ENCODE measurements at places on chromosomes 2 and 18.

GRCh38 chr2:222730366-222730999, 59.0 kb downstream of the MOGAT1 start:
- no peaks in the 10 kb centered on the region for H3K36me3 ChIP-seq
- DNase-seq: peak; percentile 16

GRCh38 chr18:45938488-45938935, 28.6 kb downstream of the EPG5 start:
- no peak for DNase-seq
- H3K27ac ChIP-seq: no peak overlapping the region
- no peak overlapping the region for H3K4me3 ChIP-seq
- no peaks in the 10 kb centered on the region for H3K27me3 ChIP-seq

GRCh38 chr18:36179562-36180355, 7.5 kb upstream of the MOCOS start:
- peaks cover 10% of the 10 kb centered on the region for H3K4me1 ChIP-seq
- DNase-seq: no peak
- no peak overlapping the region for H3K4me3 ChIP-seq
- H3K27ac ChIP-seq: no peak overlapping the region
- H3K36me3 ChIP-seq: no peaks in the 10 kb centered on the region
- peaks cover 2% of the 10 kb centered on the region for H3K27me3 ChIP-seq

DNA sequence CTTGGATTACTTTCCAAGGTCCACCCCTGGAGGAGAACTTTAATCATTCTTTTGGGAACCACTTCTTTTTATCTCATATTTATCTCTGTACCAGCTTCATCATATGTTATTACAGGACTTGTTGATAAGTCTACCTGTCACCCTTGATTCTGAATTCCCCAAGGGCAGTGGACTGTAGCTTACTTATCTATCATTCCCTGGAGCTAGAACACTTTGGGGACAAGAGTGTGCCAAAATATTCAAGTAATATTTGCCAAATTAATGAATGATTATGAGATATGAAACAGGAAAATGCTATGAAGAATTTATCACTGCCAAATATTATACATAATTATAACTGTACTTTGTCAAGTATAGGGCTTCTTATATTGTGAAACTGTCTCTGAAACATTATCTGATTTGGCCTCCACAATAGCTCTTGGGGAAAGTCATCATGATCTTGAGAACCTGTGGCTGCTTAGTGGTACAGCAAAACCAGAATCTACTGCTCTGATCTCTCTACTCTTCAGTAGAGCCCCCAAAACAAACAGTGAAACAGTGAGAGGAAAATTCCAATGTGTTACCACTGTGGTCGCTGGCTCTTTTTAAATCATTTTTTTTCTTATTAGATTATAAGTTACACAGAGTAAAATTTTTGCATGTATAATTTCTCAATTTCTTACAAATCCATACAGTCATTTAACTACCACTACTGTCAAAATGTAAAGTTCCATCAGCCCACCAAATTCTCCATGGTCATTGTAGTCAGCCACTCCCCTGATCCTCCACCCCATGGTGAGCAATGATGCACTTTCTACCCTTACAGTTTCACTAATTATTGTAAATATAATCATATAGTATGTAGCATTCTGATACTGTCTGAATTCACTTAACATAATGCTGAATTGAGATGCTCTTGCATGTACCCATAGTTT, 197.5 kb downstream of the PIEZO2 start:
- H3K27me3 ChIP-seq: peaks cover 7% of the 10 kb centered on the region
- H3K4me1 ChIP-seq: peaks cover 44% of the 10 kb centered on the region
- no peak for DNase-seq
- H3K4me3 ChIP-seq: no peak overlapping the region

- no peak for DNase-seq
- no peaks in the 10 kb centered on the region for H3K36me3 ChIP-seq
- peaks cover 11% of the 10 kb centered on the region for H3K4me1 ChIP-seq
- no peaks in the 10 kb centered on the region for H3K27me3 ChIP-seq
These were observed 133.5 kb downstream of the CDH20 start for GRCh38 chr18:61466736-61467135.

GRCh38 chr2:180675170-180675569, 305.2 kb upstream of the UBE2E3 start:
- H3K4me3 ChIP-seq: no peak overlapping the region
- no peak overlapping the region for H3K27ac ChIP-seq
- no peaks in the 10 kb centered on the region for H3K27me3 ChIP-seq
- no peak for DNase-seq

DNA sequence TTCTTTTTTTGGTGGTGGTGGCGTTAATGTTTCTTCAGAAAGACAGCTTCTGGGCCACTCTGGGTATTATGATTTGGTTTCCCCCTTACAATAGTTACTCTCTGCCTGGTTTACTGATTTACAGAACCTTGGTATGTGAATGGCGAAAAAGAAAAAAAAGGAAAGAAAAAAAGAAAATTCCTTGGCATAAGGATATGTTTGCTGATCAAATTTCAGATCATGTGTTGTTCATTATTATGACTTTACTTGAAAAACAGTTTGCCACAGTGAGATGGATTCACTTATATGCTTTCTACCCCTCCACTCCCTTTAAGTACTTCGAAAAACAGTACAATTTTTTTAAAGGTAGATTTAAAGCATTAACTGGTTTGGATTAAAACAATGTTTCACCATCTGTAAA, 21.0 kb downstream of the BCL11A start:
- DNase-seq: no peak
- peaks cover 6% of the 10 kb centered on the region for H3K27me3 ChIP-seq
- peak overlapping the region; percentile 84 for H3K27ac ChIP-seq
- H3K4me1 ChIP-seq: peaks cover 80% of the 10 kb centered on the region
- H3K36me3 ChIP-seq: no peaks in the 10 kb centered on the region

DNA sequence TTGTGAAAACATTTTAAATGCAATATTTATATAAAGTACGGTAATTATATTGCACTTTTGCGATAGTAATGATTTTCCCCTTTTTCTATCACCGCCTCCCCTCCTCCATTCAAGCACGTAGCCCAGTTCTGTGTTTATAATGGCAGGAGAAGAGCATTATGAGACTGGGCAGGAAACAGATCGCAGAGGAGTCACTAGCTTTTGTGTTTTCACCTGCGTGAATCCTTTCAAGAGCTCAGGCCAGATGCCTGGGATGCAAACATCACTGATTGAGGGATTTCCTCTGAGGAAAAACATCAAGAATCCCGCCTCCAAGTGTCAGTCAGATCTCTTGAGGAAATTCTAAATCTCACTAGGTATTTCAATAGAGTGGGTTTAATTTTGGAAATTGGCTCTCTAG, 178.4 kb upstream of the FN1 start:
- H3K36me3 ChIP-seq: no peaks in the 10 kb centered on the region
- no peak overlapping the region for H3K27ac ChIP-seq
- DNase-seq: no peak
- H3K4me1 ChIP-seq: peaks cover 5% of the 10 kb centered on the region
- peaks cover 2% of the 10 kb centered on the region for H3K27me3 ChIP-seq
- no peak overlapping the region for H3K4me3 ChIP-seq

DNA sequence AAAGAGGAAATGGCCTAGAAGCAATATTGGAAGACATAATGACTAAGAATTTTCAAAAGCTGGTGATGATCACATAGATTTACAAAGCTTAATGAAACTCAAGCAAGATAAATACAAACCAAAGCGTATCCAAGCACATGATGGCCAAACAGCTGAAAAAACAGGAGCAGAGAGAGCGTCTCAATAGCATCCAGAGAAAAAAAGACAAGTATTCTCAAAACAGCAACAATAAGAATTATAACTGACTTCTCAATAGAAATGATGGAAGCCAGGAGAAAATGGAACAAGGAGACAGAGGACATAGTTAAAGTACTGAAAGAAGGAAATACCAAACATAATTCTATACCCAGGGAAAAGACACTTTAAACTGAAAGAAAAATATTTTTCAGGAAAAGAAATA, 437.2 kb upstream of the TNP1 start:
- no peak overlapping the region for H3K4me3 ChIP-seq
- H3K36me3 ChIP-seq: peaks cover 6% of the 10 kb centered on the region
- DNase-seq: no peak
- H3K27ac ChIP-seq: no peak overlapping the region
- no peaks in the 10 kb centered on the region for H3K4me1 ChIP-seq
- peaks cover 4% of the 10 kb centered on the region for H3K27me3 ChIP-seq

DNA sequence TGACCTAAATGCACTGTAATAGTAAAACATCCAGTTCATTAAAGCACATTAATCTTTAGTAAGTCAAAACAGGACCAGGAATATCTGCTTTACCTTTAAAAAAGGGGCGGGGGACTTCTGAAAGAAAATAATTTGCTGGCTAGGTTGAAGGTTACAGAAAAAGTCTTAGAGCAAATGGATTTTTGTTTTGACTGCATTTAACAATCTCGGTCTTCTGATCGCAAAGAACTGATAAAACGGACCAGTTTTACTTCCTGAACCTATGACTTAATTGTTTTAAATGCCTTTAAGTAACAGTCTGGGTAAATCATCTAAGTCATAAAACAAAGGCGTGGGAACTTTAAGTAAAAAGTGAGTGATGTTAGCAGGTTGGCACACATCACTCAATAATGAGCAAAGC, 783 bp downstream of the BUB1 start:
- H3K27me3 ChIP-seq: peaks cover 2% of the 10 kb centered on the region
- no peak for DNase-seq
- peak overlapping the region; percentile 90 for H3K4me3 ChIP-seq
- no peak overlapping the region for H3K27ac ChIP-seq
- no peaks in the 10 kb centered on the region for H3K36me3 ChIP-seq

DNA sequence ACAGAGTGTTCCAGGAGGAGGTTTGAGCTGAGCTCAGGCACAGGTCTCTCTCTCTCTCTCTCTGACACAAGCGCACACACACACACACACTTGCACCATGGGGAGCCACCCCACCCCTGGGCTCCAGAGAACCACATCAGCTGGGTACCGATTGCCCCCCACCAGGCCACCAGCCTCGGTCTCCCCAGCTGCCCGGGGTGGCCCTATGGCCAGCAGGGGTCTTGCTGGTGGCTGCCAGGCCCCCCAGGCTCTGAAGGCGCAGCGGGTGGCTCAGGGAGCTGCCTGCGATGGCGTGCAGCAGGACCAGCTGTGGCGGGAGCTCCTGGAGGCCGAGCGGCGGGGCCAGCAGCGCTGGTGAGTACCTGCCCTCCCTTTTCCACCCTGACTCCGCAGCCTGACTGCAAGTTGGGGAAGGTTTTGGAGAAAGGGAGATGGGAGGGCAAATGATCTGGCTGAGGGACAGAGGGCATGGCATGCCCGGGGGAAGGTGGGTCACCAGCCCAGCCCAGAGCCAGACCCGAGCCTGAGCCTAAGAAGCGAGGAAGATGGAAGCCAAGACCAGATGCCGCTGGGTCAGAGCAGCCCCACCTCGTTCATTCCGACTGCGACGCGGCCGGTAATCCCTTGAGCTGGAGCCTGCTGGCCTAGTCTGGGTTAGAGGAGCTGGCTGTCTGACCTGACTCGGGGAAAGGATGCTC, 21.9 kb upstream of the SLC66A3 start:
- H3K36me3 ChIP-seq: no peaks in the 10 kb centered on the region
- DNase-seq: no peak
- H3K4me3 ChIP-seq: peak overlapping the region; percentile 90
- H3K27me3 ChIP-seq: peaks cover 2% of the 10 kb centered on the region

GRCh38 chr2:152431370-152432098, 96.6 kb downstream of the FMNL2 start:
- H3K27ac ChIP-seq: peak overlapping the region; percentile 99
- H3K27me3 ChIP-seq: peaks cover 2% of the 10 kb centered on the region
- peak overlapping the region; percentile 69 for H3K4me3 ChIP-seq

DNA sequence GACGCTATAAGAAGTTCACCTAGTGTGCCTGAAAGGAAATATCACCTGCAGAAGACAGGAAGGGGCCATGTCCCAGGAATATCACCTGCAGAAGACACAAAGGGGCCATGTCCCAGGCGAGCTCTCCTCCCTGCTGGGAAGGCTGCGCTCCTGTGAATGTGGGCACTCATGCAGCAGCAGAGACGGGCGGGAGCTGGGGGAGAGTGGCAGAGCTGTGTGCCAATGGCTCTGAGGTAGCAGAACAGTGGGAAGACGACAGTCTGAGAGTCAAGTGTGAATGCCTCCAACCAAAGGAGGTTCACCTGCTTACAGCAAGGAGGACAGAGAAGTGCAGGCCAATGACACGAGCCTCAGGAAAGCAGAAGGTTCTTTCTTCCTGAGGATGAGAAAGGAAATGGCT, 117.9 kb upstream of the SALL3 start:
- no peak for DNase-seq
- peaks cover 3% of the 10 kb centered on the region for H3K4me1 ChIP-seq
- H3K4me3 ChIP-seq: no peak overlapping the region
- no peaks in the 10 kb centered on the region for H3K36me3 ChIP-seq

DNA sequence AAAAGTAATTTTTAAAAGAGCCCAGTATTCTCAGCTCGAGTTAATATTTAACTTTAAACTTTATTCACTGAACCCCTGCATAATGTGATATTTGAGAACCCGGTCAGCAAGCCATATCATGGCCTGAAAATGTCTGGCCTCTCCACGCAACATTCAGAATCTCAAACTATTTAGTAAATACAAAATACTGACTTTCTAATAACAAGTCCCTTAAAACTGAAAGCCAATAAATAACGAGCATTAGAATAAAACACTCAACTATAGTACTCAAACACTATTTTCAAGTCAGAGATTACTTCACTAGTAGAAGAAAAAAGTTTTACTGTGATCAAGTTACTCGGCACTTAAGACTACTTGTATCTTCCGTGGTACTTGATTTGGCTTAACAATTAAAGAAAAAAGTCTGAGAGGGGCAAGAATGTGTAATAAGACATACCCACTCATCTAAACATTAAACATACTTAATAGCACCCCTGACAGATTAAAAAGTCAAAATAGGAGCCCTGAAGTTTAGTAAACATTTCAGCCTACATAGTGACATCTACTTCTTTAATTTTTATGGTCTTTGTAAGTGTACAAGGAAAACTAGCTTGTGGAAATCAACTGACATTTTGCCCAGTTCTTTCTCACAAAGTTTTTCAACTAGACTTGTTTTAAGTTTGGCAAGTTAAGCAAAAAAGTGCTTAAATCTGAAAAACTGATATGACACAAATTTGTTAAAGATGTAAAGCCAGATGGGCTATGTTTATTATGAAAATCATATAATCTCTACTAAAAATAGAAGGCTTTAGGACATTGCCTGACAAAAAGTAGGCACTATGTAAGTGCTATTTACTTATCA, 38.2 kb downstream of the RTN4 start:
- no peak overlapping the region for H3K4me3 ChIP-seq
- no peaks in the 10 kb centered on the region for H3K36me3 ChIP-seq
- H3K4me1 ChIP-seq: peaks cover 49% of the 10 kb centered on the region
- H3K27ac ChIP-seq: no peak overlapping the region
- H3K27me3 ChIP-seq: peaks cover 9% of the 10 kb centered on the region

Data from glutamatergic neuron (in vitro differentiated cells).